ENCODE measurements at places on chromosomes 13 and 19.
A peak's percentile ranks its signal among the peaks of the same experiment; 100 is the strongest.

- no peak for DNase-seq
These were observed 22.8 kb upstream of the LRP3 start for GRCh38 chr19:33171222-33171795.

- DNase-seq, result no peak
These were observed 2.8 kb downstream of the SEMA6B start for GRCh38 chr19:4556597-4557127.

- no peak for DNase-seq
These were observed 49.1 kb downstream of the LMO7 start for GRCh38 chr13:75685239-75685697.

DNA sequence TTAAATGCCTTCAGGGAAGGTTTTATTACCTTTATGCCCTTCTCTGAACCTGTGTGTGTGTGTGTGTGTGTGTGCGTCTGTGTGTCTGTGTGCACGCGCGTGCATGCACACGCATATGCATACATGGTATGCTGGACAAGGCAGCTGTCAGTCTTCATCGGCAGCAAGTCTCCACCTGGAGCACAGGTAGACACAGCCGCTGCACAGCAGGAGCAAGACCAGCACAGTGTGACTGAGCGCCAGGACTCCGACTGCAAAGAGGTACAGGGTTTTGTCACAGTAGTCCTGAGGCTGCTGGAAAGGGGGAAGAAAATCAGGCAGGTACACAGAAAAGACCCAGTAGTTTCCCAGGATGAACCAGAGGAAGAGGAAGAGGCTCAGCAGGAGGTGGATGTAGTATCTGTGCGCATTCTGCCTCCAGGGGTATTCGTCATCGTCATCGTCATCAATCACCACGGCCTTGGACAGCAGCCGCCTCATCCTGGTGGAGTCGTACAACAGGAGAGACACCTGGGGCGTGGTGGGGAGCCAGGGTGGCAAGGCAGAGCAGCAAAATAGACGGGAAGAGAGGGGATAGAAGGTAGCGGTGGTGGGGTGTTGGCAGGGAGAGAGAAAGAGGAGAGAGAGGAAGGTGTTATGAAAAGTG is 12.8 kb upstream of the DHRS12 start:
- no peak for DNase-seq

- no peak for DNase-seq
These were observed 112.6 kb downstream of the LIG4 start for GRCh38 chr13:108102771-108103170.

DNA sequence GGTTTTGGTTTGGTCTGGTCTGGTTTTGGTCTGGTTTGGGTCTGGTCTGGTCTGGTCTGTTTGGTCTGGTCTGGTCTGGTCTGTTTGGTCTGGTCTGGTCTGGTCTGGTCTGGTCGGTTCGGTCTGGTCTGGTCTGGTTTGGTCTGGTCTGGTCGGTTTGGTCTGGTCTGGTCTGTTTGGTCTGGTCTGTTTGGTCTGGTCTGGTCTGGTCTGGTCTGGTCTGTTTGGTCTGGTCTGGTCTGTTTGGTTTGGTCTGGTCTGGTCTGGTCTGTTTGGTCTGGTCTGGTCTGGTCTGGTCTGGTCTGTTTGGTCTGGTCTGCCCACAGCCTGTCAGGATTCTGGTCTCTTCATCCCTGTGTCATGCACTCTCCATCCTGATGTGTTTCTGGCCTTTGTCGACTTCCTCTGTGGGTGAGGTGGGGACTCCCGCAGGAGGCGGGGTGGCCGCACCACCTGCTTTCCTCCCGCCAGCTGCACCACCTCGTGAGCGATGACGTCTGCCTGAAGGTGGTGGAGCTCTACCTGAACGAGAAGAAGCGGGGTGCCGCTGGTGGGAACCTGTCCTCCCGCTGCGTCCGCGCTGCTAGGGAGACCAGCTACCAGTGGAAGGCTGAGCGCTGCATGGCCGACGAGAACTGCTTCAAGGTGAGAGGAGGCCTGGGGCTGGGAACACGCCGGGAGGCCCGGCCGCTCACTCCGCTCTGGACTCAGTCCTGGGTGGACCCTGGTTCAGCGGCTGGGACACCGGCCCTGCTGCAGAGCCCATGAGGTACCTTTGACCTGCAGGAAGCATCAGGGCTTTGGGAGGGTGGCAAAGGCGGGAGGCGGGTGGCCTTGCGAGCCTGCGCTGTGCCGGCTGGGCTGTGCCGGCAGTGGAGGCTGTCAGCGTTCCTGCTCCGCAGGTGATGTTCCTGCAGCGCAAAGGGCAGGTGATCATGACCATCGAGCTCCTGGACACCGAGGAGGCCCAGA is 12.9 kb upstream of the F2RL3 start:
- no peak for DNase-seq

DNA sequence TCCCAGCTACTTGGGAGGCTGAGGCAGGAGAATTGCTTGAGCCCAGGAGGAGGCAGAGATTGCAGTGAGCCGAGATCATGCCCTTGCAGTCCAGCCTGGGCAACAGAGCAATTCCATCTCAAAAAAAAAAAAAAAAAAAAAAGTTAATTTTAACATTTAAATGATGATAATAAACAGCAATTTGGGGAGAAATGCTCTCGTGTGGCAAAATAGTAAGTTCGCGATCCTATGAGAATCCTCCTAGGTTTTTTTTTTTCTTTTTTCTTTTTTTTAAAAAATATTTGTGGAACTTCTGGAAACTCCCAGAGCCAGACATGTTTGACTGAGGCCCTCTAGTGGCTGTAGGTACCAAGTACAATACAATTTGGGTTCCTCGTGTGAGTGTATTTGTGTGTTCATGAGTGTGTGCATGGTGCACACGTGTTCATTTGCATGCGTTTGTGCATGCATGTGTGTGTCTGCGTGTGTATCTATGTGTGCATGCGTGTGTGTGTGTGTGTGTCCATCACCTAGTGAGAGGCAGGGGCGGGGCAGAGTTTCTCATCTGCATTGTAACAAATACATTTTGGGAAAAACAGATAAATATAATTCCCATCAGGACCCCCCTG is 31.2 kb downstream of the TMPRSS9 start:
- peak; percentile 74 for DNase-seq

DNA sequence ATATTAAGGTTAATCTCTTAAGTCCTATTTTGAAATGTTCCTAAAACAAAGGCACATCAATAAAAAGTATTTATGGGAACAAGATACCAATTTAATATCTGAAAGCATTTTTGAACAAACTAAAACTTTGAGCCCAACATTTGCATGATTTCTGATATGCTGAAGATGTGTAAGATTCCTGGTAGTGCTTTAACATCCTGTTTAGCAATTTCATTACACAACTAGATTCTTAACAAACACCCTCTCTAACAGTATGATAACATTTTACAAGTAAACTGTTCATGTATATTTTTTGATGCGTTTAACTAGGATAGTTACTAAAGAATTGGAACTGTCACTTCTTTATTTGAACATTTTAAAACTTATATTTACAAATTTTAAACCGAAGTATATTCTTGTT is 63.9 kb downstream of the DACH1 start:
- no peak for DNase-seq

- DNase-seq, result no peak
These were observed 21.9 kb upstream of the EVI5L start for GRCh38 chr19:7808108-7808507.

GRCh38 chr19:11242864-11243797 is 3.7 kb downstream of the ANGPTL8 start:
- DNase-seq, result peak; percentile 82
